ENCODE measurements at places on chromosomes 6 and 20.

GRCh38 chr20:17898548-17898994 lies 70.0 kb downstream of the SNX5 start:
- DNase-seq, result peak; percentile 75

DNA sequence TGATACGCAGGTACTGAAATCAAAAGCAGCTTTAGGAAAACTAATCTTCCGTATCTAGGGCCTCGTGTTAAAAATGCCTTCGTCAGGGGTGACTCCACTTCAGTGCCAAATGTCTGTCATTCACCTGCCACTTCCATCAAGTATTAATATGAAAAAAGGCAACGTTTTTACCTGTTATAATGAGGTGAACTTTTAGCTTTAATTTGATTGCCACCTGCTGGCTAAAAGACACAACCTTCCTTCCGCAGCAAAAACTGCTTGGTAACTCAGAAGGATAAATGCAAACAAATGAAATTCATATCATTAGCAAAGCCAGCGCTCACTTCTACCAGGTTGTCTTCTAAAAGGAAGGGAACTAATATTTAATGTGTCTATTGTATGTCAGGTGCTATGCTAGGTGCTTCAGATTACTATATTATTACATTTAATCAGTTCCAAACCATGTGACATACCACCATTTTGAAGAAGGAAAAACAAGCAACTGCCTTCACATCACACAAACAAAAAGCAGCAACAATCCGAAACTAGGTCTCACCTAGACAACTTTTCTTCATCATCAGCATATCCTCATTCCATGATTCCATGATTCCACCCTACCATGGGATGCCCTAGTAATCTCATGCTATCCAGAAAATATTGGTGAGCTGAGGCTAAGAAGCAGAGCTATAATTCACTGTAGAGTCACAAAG lies 20.6 kb upstream of the ARHGAP18 start:
- DNase-seq, result peak; percentile 23

DNA sequence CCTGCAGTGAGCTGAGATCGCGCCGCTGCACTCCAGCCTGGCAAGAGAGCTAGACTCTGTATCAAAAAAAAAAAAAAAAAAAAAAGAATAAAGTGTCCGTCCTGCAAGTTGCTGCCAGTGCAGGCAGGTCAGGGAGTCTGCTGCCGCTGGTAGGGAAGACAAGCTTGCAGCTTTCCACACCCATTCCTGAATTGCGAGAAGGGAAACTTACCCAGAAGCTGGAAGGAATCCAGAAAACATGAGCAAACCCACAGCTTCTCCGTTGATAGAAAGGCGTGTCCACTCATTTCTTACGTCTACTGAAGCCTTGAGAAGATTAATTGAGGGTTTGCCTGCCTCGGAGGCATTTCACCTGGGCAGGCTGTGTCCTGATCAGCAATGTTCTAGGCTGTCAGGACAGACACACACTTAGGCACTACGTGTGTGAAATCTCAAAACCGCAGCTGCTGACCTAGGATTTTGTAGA lies 61.6 kb upstream of the DSP start:
- peak; percentile 36 for DNase-seq

DNA sequence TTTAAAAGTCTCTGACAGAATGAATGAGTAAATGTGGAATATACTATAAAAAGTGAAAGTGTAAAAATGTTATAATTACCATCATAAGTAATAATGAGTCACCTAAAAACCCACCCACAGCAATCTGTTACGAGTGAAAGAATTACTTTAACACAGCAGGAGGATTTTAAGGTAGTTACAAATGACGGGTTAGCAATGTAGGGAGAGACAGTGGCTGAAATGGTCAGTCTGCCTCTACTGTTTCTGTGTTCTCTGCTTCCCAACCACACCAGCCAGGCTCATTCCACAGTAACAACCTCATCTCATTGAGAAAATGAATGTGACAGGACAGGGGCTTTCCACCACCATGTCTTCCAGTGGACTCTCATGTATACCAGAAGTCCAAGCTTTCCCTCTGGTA lies 124.4 kb upstream of the KCNK16 start:
- DNase-seq, result peak; percentile 41
